ENCODE measurements at places on chromosomes 2 and 18. TPM values are rescaled to one million over a fixed set of nuclear protein-coding genes. Genes with fewer than 3 reads are reported as not detected.

DNA sequence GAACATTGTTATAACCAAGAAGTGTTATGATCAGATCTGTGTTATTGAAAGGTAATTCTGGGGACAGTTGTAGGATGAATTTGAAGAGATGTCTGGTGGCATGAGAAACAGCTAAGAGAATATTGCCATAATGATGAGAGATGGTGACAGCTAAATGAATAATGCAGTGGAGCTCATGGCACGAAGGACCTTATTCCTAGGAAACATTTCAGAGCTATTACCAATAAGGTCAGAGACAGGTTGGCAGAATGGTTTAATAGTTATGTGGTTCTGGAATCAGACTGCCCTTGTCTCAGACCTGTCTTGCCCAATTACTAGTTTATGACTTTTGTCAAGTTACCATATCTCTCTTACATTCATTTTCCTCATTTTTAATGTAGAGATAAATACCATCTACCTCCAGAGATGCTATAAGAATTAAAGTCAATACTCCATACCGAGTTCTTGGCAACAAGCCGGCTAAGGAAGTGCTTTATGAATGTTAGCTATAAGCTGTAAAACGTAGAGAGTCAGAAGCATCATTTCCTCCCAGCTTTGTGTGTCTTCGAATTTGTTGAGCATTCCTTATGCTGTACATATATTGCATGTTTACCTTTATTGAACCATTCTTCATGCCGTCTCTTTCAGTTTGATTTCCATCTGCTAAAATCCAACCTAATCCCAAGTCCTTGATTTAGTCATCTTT, 73.6 kb upstream of the COL5A2 start:
- no peak for DNase-seq

GRCh38 chr2:126835831-126836230, 62.9 kb upstream of the TEX51 start:
- no peak for DNase-seq

DNA sequence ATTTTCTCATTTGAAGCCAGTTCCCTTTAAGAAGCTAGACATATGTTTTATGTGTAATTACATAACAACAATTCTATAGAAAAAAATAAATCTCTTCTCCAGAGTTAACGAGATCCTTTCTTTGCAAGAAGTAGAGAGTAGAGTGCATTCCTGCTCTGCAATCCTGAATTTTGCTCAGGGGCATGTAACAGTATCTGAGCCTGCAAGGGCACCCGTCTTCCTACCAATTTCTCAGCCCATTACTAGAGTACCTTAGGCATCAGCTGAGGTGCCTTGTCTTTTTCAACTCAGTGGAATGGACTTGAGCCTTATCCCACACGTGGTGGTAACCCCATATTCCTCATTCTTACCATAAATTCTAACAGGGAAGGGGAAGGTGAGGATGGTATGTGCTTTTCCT, 205.9 kb downstream of the IKZF2 start:
- DNase-seq, result no peak

DNA sequence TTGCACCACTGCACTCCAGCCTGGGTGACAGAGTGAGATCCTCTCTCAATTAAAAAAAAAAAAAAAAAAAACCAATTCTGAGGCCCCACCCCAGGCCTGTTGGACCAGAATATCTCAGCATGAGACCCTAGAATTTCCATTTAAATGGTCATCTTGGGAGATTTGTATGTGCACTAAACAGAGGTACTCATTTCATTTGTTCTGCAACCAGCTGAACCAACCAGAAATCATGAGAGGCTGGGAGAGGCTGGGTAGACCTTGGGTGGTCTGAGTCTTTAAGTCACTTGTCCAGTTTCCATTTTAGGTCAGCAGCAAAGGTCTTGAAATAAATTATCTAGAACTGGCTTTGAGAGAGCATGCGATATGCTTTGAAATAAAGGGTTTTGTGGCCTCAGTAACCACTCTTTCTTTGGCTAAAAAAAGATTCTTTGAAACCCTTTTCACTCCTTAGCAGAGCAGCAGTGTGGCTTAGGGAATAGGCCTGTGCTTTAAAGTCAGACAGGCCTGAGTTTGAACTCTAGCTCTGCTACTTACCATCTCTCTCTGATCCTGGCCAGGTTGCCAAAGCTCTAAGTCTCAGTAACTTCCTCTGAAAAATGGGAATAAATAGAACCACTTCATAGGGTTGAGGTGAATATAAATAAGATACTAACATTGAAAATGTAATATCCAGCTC, 52.6 kb downstream of the QPCT start:
- DNase-seq, result no peak

DNA sequence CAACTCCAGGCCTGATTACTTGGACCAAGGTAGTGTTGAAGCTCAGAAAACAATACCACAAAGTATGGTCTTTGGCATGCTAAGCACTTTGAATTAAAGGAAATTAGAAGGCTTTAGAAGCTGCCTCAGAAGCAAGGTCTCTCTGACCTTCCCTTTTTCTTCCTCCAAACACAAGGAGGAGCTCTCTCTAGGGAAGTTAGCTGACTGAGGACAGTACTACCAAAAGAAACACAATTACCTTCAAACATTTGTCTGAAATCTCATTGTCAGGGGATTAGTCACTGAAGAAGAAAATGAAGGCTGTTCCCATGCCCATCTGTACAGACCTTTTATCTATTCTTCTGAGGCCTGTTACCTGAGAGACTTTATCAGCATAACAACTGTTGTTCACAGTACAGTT, 279.3 kb downstream of the CDH20 start:
- no peak for DNase-seq

GRCh38 chr18:67862069-67862468, 345.5 kb upstream of the DSEL start:
- no peak for DNase-seq

GRCh38 chr2:43110442-43110871, 115.9 kb downstream of the ZFP36L2 start:
- no peak for DNase-seq

DNA sequence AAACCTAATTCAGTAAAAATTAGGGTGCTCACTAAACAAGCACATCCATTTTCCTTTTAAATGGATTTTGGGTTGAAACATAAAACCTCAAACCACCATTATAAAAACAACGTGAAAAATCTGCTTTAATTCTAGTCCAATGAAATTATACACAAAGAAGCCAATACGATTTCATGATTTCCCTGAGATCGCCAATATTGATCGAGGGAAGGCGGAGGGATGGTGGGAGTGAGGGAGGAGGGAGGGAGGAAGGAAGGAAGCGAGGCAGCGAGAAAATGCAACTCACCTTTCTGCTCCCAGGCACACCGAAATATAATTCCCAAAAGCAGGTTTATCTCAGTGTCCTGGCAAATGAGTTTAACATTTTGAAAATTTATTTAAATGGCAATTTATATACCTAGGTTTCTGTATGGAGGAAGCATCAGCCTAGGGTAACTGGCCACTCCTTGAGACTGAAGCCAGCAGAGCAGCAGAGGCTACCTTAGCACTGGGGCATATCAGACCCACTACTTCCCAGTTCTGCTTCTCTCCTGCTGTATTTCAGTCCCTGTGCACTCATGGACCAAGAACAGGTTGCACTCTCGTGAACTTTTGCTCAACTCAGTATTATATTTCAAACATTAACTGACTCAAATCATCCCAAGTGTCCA, 2.3 kb upstream of the ONECUT2 start:
- DNase-seq, result no peak

GRCh38 chr2:229339618-229340017, 68.5 kb upstream of the PID1 start:
- DNase-seq, result no peak

DNA sequence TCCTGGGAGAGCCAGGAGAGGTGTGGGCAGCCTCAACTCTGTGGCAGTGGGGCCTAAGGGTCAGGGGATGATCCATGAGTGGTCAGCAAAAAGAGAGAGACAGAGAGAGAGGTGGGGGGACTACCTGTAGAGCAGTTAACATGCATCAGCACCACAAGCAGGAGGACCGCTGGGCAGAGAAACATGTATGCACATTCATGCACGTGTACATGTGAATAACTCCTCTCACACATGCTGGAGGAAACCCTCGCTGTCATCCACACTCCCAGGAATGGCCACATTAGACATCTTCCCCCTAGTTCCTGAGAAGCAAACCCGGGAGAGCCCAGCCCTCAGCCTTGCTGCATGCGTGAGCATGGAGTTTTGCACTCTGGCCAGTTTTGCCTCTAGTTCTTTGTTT, 166.1 kb downstream of the SMAD7 start:
- no peak for DNase-seq

DNA sequence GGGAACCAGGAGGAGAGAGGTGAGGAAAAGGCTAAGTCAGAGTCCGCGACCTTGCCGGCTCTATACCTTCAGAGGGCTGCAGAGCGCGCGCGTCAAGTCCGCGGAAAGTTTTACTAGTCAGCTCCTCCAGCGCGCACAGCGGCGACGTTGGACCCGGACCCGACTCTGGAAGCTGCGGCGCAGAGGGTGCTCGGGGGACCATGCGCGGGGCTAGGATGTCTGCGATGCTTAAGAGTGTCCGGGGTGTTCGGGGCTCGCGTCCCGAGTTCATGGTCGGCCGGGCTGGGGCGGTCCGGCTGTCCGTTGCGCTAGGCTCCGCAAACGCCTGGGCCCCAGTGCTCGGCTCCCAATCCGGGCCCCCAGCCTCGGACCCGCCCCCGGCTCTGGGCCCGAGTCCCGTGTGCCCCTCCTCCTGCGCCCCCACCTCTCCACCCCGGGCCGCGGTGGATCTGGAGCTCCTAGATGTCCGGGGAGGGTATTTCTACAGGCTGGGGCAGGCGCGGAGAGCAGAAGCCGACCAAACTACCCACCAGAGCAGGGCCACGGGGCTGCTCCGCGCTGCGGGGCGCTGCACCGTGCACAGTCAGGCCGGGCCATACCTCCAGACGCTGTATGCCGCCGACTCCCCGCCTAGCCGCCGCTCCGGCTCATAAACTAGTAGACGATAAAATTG, at the start of gene LBX2:
Gene LBX2 (minus strand): TSS at position 337 of the 673 bp plus-strand sequence. CDS start 66 bp downstream, at position 271.
- no peak for DNase-seq

DNA sequence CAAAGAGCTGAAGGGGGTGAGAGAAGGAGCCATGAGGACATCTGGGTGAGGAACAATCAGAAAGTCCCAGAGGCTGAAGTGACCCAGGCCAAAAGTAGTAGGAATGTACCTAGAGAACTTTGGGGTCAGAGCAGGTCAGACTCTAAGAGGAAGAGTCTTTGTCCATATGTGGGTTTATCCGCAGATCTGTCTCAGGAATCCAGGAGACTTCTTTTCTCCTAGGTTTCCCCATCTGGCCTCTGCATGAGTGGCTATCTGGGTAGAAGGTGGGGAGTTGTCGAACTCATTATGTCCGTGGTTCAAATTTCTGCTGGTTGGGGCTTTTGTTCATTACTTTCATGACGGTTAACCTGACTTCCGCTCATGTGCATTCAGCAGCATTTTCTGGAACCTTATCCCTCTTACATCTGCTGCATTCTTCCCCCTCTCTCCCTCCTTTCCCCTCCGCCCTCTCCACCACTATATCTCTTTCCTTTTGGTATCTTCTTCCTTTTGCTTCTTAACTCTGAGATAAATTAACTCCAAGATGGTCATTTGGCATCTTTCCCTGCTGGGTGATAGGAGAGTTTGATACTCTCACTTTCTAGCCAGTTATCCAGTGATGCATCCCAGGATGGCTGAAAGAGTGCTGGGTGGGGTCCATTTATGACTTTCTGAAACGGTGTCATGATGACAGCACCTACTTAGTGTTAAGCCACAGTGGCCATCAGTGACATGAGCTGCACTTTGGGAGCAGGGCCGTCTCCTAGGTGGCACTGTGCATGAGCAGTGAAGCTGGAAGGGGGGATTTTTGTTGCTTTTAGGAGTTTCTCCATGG, 2.1 kb downstream of the LIPG start:
- no peak for DNase-seq

GRCh38 chr2:43220229-43220751, 6.1 kb downstream of the ZFP36L2 start:
- DNase-seq, result no peak

DNA sequence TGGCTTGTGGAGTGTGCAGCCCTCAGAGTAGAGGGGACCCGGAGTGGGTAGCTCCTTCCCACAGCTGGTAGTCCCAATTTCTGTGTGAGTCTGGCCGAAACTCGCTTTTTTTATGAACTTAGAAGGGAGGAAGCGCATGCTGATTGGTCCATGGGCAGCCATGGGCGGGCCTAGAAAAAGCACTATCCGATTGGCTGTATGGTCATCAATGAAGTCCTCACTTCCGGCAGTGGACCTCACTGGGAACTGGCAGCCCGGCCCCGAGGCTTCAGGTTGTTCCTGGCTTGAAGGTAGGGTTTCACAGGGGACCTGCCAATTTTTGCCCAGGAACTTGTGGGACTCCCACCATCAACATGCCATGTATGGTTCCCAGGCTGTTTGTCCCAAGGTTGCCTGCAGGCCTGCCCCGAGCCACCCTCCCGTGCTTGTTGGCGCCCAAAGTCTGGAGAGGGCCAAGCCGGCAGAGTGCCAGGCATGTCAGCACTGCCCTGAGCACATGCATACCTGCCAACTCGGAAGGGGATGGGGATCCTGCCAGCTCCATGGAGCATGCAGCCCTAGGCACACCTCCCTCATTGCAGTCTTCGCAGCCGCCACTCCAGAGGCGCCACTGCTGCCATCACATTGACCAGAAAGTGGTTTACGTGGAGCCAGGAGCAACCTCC, 98.5 kb downstream of the ATP9B start:
- peak; percentile 15 for DNase-seq

DNA sequence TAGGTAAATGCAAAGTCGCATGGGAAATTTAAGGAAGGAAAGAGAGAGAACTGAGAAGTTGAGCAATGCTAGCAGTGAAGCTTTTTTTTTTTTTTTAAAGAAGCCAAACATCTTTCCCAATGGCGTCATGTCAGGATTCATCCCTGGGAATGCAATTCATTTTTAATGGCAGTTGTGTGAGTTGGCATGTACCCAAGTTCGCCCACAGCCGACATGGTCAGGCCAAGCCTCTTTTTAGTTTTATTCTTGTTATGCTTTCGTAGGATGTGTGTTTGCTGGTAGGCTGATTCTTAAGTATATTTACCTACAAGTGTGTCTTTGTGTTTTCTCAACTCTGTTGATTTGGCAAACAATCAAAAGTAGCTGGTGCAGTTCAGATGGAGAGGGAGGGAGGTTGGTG, 127.6 kb upstream of the ITGA6 start:
- no peak for DNase-seq

DNA sequence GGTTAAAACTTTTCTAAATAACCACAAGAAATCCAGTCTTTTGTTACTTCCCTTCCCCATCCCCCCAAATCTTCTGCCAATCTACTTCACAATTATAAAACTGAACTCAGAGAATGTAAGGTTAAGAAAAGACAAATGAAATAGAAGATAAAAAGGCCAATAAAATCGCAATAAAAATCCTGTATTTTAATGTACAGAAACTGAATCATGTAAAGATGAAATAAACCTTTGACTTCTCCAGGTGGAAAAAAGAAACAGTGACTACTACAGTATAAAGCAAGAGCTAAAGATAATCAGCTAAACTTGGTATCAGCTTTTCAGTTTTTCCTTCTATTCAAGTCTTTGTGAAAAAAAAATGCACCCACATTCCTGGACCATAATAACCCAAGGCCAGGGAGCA, 1.7 kb downstream of the SYT4 start:
- no peak for DNase-seq

The CCDC85A gene
- total RNA-seq, result 3.7 TPM

The RAPH1 gene
- 44.8 TPM for total RNA-seq

The KCNJ13 gene
- total RNA-seq, result not detected

The ZFAND2B gene
- 83.8 TPM for total RNA-seq

The EPB41L3 gene
- 77.2 TPM for total RNA-seq

Measured in thoracic aorta (tissue), 2 donors.